ENCODE measurements at places on chromosomes 3 and 15.

DNA sequence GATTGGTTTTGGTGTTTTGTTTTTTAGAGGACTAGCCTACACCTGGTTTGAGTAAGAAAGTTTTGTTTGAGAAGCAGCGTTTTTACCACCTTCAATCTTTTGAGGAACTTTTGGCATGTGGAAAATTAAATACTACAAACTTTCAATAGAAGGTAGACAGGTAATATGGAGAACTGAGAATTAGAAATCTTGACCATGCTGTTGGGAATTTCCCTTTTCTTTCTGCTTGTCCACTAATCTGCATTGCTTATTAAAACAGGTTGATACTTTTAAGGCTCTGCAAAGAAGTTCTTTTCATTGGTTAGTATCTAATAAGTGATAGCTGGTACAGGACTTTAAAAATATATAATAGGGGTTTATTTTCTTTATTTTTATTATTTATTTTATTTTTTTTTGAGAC, 31.9 kb downstream of the UBE2E1 start:
- no peak for DNase-seq

DNA sequence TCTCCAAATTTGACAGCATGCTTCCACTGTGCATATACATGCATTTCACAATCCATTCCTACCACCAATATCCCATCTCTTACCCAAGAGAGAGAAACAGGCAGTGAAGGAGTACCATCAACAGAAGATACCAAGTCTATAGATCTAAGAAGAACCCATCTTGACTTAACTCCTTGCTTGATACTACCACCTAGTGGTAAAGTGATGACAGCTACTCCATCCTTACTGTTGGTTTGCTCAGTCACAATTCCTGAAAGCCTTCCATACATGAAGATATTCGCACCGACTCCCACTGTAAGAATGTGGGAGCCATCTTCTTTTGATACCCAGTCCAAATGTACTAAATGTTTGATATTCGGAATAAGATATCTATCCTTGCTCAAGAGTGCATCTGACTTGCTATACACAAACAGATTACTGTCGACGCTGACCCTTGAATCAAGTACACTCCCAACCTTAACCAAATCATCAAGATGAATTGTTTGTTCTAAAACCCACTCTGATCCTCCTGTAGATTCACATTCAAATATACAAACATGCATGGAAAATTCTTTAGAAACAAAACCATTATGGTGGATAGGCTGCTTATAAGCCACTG, 123.1 kb downstream of the DMXL2 start:
- DNase-seq: no peak

GRCh38 chr3:13352621-13353131, 67.4 kb downstream of the NUP210 start:
- DNase-seq: no peak

DNA sequence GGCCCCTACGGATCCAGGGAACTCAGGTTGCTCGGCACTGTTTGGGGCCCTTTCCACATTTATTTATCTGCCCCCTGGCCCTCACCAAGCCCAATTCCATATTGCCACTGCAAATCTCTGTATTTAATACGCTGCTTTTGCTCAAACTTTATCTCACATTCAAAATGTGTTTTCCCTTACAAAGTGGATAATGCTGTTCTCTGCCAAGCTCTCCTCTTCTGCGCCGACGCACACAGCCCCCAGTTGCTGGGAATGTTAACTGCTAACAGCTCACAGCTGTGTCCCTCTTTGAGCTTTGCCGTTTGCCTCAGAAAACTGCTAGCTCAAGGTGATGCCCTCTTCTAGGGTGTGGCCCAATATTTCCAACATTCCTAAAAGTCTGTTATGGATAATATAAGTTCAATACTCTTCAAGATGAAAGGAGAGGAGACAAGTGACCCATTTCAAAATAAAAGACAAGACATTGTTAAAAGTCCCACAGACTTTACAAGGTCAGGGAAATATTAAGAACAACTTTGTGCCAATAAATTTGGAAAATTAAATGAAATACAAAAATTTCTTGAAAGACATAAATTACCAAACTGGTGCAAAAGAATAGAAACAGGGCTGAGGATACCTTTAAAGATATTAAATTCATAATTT, 12.6 kb upstream of the FBN1 start:
- DNase-seq: no peak

Data from stimulated activated CD8-positive, alpha-beta memory T cell treated with anti-CD3 and anti-CD28 coated beads, Interleukin-7, amount 100 ng/mL, for 48 hours (primary cell).